ENCODE measurements at places on chromosomes 2 and 18.

- DNase-seq, result no peak
Observed at GRCh38 chr2:72952110-72952823, 34.9 kb downstream of the EMX1 start.

DNA sequence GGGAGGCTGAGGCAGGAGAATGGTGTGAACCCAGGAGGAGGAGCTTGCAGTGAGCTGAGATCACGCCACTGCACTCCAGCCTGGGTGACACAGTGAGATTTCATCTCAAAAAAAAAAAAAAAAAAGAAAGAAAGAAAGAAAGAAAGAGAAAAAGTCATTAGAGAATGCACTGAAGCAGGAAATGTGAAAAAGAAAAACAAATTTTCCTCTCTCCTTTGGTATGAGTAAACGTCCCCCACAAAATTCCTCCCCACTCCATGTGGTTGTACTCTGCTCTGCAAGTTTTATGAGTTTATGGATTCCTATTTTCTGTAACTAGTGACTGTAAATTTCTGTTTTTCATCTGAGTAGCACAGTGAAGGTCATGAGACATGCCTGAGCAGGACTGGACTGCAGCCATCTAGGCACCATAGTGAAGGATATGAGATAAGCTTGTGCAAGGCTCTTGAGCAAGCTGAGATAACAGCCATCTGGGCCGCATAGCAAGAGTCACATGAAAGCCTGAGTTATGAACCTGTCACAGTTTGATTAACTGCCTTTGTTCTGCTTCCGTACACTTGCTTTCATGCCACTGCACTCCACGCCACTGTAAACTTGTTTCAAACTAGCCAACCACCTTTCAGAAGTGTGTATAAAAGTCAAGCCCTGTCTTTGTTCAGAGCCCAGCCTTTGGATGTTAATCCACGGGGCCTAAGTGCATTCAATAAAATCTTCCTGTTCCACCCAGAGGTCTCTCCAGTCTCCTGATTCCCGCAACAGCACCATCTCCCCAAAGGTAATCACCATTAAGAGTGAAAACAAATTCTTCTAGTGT is 50.2 kb downstream of the SKA1 start:
- no peak for DNase-seq

DNA sequence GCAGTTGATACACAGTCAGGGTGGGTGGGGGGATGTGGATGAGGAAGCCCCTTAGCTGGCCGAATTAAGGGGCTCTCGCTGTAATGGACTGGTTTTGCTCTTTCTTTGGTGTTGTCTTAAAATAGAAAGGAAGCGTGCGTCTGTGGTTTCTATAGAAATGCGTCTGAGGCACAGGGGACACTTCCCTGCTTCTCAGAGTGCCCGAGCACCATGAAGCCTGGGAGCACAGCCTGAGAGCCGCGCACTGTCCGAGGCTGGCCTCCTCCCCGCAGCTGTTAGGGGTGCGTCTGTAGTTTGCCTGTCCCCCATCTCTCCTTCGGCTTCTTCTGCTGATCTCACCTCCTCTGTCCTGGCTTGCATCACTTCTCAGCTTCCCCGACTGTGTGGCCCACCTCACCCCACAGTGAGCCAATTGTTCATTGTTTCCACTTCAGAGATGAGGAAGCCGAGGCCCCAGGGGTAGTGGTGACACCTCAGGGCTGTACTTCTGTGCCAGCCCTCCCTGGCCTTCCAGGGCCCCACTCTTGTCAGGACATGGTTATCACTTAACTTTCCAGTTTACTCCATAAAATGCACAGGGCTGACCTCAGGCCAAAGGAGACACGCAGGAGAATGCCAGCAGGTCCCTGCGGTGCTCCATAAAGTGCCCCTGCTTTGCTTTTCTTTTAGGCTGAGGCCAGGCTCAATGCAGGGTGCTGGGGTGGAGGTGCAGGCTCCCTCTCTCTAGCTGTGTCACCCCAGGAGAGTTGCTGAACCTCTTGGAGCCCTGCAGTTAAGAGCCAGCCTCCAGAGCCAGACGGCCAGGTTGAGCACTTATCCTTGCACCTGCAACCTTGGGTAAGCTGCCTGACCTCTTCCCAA is 210.6 kb downstream of the SEPTIN10 start:
- DNase-seq, result no peak

DNA sequence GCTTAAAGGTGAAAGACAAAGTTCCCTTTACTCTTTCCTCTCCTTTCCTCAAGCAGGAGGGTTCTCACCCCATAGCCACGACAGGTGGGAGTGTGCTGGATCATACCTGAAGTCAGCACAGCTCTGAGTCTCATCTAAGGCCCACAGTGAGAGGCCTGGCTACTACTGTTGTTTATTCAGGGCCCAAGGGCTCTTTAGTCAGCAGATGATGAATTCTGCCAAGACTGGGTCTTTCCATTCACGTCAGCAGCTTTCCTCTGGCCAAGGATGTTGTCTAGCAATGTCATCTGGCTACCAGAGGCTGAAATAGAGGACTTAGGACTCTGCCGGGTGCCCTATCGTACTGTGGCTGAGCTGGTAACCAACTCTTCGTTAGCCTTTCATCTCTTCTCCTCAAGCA is 308.4 kb upstream of the THUMPD2 start:
- DNase-seq, result no peak

- peak; percentile 41 for DNase-seq
Observed at GRCh38 chr2:98637401-98638147, 29.2 kb downstream of the UNC50 start.

DNA sequence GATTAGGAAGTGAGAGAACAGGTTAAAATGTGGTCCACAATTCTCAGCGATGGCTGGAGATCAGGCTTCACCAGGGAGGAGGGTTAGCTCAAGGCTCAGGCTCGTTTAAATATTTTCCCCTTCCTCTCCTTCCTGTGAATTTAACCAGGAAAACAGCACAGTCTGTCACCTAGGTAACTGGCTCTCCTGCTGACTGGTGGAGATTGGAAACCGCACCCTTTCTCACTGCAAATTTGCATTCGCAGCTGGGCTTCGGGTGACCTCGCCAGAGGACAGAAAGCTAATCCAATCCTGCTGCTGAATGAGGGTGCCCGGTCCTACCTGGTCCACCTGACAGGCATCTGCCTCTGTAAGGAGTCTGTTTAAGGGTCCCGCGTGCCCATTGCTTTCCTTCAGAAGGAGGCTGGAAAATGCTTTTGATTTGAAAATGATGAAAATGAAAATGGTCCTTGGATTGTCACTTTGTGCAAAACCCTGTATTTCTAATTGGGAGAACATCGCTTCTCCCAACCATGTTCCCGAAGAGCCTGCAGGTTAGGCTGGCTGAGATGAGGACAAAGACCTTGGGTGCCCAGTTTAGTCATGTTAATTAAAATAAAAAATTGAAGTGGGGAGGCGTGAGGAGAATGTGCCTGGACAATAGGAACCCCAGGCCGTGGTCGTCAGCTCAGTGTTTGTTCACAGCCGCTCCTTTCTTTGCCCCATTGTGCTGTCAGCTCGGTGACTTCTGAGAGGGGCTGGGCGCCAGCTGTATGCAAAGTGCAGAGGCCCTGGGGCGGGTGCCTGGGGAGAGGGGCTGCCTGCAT is 43.4 kb upstream of the MTCL1 start:
- no peak for DNase-seq

- no peak for DNase-seq
Observed at GRCh38 chr2:66202586-66202985, 232.3 kb upstream of the MEIS1 start.

- DNase-seq, result no peak
Observed at GRCh38 chr2:1856475-1856874, 112.2 kb upstream of the PXDN start.

DNA sequence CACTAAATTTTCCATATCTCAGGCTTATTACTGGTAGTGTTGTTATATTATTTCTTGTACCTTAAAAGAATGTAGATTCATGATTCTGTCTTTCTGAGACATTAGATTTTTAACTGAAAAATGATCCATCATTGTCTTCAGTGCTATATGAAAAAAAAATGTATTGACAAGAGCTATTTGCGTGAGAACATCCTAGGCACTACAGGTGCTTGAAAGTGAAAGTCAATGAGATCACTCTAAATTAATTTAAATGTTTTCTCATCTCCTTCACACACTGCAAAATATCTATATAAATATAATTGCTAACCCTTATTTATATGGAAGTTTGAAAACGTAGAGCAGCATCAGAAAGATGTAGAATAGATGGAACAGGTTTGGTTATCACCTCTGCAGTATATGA is 684.6 kb downstream of the TRIB2 start:
- DNase-seq, result no peak

GRCh38 chr18:76914796-76915195 is 92.4 kb downstream of the ZNF236 start:
- DNase-seq, result no peak

- no peak for DNase-seq
Observed at GRCh38 chr2:64463781-64464180, 9.8 kb downstream of the LGALSL start.

- DNase-seq, result no peak
Observed at GRCh38 chr2:33670392-33670937, 71.4 kb upstream of the FAM98A start.

GRCh38 chr2:153197402-153198386 is 280.9 kb downstream of the RPRM start:
- DNase-seq, result no peak
